ENCODE measurements at places on chromosomes 5 and 9.

- DNase-seq = no peak
These were observed 7.6 kb downstream of the BASP1 start for GRCh38 chr5:17224858-17225511.

DNA sequence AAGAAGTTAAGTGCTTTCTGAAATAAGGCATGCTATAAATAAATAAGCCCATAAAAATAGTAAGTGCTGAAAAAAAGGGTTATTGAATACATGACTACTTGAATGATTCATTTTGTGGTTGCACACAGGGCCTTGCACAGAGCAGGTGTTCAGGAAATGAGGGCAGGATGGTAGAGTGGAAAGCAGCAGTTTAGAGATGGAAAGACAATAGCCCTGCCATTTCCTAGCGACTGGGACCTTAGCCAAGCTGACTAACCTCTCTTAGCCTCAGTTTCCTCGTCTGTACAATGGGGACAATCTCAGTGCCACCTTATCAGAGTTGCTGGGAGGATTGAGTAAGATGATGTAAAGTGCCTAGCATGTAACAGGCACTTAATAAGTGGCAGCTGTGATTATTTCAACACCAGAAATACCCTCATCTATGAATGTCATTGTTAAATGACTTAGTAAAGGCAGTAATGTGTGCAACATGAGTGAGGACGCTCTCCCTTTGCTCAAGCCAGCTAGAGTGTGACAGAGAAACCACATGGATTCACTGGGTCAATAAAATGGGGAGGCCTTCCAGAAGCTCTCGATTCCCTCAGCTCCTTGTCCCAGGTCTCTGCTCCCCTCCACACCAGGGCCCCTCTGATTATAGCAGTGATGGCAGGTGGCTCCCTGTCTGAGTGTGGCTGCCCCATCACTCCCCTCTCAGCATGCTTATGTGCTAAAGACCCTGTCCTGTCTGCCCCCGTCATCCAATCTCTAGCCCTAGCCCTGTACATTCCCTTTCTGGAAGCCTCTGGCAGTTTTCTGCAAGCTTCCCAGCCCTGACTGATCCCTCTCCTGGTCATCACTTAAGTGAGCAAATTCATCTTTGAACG, 16.0 kb upstream of the PHF19 start:
- no peak for DNase-seq

DNA sequence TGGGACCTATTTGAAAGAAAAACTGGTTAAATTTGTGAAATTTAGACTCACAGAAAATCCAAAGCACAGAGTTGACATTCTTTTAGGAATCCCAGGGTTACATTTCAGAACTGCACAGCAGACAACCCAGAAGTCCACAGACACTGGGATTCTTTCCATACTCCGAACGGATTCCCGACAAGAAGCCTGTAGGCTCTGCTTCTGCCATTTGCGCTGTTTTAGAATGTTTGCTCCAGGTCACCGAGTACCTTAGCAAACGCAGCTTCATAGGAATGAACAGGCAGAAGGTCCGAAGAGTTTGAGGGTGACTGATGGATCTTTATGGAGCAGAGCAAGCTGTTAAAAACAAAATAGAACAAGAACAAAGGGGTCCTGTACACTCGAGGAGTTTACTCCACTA, 84.5 kb upstream of the NFIB start:
- DNase-seq = no peak

DNA sequence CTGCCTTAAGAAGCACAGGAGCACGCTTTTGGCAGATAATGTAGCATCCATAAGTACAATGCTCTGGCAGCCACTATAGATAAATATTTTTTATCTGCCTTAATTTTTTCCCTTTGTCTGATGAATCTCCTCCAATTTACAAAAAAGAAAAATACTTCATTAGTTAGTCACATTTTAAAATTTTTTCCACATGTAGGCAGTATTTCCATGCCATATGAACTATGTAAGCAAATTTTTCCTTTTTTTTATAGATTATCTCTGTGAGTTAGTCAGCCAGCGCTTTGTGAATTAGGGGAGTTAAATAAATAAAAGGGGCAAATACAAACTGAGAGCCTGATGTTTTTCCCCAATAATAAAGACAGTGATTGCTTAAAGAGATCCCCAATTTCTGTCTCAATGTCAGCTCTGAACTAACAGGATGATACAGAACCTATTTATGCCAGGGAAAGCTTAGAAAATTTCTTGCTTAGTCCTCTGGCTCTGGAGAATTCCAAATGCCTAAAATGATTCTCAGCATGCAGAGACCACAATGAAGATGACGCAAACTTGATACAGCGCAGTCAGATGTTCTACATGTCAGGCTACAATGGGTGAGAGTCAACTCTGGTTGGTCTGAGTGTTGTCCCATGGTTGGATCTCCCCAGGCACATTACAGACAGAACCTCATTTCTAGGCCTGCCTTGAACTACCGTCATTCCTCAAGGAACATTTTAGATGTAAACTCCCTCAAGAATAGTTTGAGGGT, 390.4 kb upstream of the CDH6 start:
- DNase-seq = no peak

GRCh38 chr5:76367623-76368371, 35.3 kb upstream of the IQGAP2 start:
- DNase-seq = no peak

DNA sequence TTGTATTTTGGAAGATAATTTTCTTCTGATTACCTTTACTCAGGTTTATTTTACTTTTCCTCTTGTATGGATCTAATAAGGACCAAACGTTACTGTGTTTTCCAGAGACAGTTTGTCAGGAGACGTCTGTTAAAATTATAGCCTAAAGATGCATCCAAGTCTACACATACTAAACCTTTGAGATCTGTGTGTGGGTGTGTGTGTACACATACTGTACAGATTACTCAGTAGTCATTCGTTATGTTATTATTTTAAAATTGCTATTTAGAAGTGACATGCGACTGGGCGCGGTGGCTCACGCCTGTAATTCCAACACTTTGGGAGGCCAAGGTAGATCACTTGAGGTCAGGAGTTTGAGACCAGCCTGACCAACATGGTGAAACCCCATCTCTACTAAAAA, 51.6 kb upstream of the CNTLN start:
- DNase-seq = no peak

DNA sequence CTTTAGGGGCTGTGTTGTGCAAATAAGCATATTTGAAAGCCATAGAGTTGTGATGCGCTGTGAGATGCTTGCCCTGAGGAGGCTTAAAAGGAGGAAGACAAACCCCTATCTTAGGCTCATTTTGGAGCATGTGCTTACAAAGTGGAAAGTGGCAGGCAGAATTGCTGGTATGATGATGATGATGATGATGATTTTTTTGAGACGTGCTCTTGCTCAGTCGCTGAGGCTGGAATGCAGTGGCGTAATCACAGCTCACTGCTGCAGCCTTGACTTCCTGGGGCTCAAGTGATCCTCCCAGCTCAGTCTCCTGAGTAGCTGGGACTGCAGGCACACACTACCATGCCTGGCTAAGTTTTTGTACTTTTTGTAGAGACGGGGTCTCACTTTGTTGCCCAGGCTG, 1.7 kb downstream of the CNOT8 start:
- no peak for DNase-seq

- DNase-seq = no peak
These were observed 290.5 kb upstream of the RASA1 start for GRCh38 chr5:86977190-86977589.

GRCh38 chr9:1025131-1025530, 25.0 kb upstream of the DMRT2 start:
- DNase-seq = no peak

DNA sequence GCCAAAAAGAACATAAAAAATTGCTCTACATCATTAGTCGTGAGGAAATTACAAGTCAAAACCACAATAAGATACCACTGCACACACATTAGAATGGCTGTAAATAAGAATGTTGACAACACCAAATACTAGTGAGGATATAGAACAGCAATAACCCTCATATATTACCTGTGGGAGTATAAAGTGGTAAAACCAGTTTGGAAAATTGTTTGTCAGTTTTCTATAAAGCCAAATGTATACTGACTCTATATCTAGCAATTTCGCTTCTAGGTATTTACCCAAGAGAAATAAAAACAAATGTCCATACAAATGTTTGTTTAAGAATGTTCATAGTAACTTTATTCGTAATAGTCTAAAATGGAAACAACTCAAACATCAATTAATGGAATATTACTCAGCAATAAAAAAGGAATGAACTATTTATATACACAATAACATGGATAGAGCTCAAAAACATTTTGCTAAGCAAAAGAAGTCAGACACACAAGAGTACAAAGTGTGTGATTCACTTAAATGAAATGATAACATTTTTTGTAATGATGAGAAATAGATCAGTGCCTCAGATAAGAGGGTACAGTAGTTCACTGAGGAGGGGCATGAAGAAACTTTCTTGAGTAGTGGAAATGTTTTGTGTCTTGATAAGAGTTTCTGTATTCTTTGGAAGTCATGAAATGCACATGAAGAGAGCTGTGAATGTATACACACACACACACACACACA, 219.6 kb upstream of the ZNF462 start:
- DNase-seq = no peak

- DNase-seq = no peak
These were observed 6.6 kb downstream of the ASB6 start for GRCh38 chr9:129635099-129636065.

DNA sequence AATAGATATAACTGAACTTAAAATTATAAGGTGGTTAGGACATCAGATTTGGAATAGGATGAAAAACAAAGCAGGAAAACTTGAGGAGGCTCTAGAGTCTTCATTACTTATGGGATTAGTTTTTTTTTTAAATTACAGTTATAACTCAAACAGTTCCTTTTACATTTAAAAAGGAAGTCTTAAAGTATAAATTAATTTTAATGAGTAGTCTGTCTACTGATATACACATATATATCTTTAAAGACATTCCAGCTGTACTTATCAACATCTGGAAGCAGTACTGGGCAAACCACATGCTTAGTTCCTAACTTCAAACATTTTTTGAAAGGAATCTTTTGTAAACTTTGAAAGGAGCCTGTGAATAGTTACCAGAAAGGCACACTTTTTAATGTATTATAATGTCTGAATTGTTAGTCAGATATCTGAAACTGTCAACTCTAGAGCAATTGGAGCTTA, 6.0 kb downstream of the ACTBL2 start:
- DNase-seq = no peak

GRCh38 chr5:159817262-159818029, 98.8 kb upstream of the ADRA1B start:
- DNase-seq = no peak

DNA sequence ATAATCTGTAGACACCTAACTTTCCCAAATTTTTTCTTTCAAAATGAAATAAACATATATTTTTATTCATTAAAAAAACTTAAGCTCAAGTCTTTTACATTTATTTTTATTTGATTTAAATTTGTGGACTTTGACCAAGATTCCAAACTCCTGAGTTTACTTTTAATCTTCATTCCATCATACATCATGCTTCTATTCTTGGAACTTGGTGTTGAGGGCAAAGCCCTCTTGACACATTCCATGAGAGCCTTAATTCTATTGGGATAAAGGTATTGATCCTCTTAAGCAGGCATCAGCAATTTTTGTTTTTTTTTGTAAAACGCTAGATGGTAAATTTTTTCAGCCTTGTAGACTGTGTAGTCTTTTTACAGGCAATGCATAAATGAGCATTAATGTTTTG, 53.6 kb downstream of the FBXO4 start:
- DNase-seq = no peak

GRCh38 chr9:2032234-2032633, 17.1 kb downstream of the SMARCA2 start:
- no peak for DNase-seq

DNA sequence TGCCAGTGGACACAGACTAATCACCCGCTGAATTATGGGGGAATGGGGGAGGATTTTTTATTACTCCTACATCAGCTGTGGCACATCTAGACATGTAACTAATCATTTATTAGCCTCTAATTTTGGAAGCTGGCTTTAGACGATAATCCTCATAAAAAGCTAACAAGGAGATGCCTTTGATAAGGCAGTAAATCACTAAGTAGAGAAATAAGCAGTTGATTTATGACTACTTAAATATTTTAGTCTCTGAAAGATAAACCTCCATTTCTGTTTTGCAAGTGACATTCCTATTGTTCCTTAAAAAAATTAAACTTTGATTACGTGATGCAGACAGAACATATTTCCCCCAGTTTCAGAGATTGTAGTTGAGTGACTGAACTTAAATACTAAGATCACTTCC, 206.4 kb upstream of the CDKN2B start:
- no peak for DNase-seq

GRCh38 chr9:103991001-103991400, 103.1 kb upstream of the SMC2 start:
- no peak for DNase-seq

GRCh38 chr5:102089883-102090282, 206.2 kb downstream of the SLCO4C1 start:
- no peak for DNase-seq

GRCh38 chr5:174457141-174457678, 267.2 kb upstream of the MSX2 start:
- DNase-seq = no peak

DNA sequence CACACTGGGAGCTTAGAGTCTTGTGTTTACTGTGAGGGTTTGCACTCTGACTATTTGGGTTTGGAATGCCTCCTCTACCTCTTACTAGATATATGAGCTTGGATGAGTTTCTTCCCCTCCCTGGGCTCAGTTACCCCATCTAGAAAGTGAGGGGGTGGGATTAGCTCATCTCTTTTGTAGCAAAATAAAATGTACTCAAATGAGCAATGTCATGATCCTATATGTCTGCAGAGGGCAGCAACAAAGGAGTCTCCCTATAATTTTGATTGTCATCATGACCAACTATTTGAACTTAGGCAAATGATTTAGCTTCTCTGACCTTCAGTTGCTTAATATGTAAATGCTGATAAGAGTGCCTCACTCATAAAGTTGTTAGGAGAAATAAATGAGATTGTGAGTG, 109.0 kb downstream of the DPYSL3 start:
- no peak for DNase-seq

DNA sequence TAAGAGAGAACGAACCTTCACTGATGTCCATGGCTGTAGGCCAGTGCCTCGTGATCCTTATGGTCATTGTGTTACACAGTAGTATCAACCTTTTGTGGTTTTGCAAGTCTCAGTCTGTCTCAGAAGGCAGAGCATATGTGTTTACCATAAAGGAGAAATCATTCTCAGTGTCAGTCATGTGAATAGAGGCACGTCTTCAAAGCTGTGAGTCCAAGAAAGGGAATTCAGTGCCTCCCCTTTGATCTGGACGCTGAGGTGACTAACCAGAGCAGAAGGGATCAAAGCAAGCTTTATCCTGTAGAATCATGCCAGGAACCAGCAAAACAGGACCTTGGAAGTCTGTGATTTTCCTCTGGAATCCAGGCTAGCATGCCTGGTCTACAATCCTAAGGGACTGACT, 433.9 kb downstream of the DNAH5 start:
- DNase-seq = no peak

DNA sequence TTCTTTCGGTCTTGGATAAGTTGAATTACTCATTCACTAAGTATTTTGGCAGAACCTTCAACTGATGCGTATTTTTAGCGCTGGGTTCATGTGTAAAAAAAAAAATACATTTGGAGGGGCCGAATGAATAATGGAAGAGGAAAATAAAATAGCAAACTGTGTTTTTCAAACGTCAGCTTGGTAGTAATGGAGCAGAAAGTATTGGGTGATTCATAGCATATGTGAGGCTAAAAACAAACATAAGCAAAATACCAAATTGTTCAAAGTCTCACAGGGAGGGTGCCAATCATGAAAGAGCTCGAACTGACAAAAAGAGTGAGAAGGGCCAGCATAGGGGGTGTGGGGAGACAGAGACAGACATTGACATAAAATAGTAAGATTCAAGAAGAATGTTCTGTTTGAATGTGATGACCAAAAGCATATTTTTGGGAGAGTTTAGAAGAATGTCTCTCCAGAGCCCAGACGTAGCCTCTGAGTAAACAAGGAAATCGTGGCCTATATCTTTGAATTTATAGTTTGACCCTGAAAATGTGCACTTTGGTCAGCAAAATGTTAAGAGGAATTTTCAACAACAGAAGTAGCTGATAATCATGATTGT, 174.9 kb upstream of the HMHB1 start:
- peak; percentile 17 for DNase-seq
